Activated CD8-positive, alpha-beta memory T cell treated with anti-CD3 and anti-CD28 coated beads for 1 hour (primary cell): ENCODE measurements at places on chromosomes 12 and 14.
A peak's percentile ranks its signal among the peaks of the same experiment; 100 is the strongest.

GRCh38 chr14:29255692-29256091 is 489.1 kb downstream of the FOXG1 start:
- no peak for DNase-seq

GRCh38 chr12:59452746-59453145 is 143.1 kb upstream of the SLC16A7 start:
- DNase-seq, result no peak

GRCh38 chr12:102095677-102096263 is 24.1 kb downstream of the NUP37 start:
- no peak for DNase-seq

DNA sequence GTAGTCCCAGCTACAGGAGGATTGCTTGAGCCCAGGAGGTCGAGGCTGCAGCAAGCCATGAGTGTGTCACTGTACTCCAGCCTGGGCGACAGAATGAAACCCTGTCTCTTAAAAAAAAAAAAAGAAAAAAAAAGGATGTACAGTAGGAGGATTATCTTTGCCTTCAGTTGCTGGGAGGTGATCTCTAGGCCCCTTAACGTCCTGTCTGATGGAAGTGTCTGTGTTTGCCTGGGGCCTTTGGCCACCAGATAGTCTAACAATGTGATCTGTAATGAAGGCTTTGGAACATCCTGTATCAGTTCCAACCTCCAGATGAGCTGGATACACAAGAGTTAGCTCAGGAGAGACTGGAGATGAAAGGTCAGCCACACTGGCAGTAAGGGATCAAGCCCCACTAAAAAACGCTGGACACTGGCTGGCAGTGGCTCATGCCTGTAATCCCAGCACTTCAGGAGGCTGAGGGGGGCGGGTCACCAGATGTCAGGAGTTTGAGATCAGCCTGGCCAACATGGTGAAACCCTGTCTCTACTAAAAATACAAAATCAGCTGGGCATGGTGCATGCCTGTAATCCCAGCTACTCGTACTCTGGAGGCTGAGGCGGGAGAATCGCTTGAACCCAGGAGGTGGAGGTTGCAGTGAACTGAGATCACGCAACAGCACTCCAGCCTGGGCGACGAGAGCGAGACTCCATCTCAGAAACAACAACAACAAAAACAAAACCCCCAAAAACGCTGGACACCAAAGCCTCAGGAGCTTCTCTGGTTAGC is 19.0 kb upstream of the HNF1A start:
- no peak for DNase-seq

DNA sequence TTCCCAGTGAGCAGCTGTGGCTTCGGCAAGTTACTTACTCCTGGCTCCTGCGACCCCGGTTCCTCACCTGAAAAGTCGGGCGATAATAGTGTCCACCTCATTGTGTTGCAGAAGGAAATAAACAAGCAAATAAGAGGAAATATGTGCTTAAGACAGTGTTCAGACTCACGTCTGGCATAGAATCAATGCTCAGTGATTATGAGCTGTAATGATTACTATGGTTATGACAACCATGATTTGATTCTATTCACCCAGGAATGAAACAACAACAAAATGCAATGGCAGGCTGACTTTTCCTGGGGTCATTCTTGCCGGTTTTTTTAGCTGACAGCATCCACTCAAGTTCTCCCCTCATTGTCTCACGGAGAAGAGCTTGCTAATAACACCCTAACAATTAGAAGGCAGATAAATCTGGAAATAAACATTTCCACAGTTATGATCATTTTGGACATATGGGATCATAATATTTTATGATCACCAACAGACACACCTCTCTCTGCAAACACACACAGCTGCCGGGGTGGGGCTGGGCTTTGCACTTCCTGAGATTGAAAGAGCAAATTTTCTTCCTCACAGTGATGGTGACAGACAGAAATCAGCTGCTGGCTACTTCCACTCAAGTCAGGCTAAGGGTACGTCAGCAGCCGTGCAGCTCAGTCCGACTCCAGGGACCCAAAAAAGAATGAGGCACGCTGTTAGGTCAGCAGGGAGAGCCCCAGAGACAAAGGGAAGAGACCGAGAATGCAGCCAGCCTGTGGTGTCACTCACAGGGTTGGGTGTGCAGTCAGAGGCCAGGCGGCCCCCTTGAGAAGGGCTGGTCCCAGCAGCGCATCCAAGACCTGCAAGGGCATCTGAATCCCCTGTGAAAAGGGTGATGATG is 158.0 kb downstream of the RIMBP2 start:
- no peak for DNase-seq

- no peak for DNase-seq
Measured at GRCh38 chr12:88868050-88868449, 287.8 kb upstream of the KITLG start.

GRCh38 chr12:16003460-16003859 is 92.3 kb downstream of the DERA start:
- DNase-seq, result no peak

DNA sequence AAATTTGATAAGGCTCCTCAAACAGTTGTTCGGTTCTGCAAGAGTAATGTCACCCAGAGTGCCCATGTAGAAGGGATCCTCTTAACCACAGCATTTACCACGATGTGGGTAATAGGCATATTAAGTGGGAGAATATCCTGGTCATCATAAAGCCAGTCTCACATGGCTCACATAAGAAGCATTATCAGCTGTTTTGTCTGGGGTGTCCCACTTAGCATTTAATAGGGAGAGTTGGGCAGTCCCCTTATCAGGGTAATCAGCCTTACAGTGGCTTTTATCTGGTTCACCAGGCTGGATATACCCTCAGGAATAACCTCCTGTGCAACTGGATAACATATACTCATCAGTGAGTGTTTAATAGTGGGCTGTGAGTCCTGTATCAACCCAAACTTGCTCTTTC is 12.9 kb upstream of the TMEM263 start:
- no peak for DNase-seq

GRCh38 chr14:75578102-75578785 is at the start of gene FLVCR2:
Gene FLVCR2 (plus strand): TSS chr14:75578620. CDS start chr14:75578973, 353 bp downstream.
- DNase-seq, result no peak

GRCh38 chr12:3141339-3142321 is 64.5 kb downstream of the TSPAN9 start:
- DNase-seq, result no peak

GRCh38 chr14:20418501-20418909 is 5.2 kb upstream of the TEP1 start:
- DNase-seq, result no peak

DNA sequence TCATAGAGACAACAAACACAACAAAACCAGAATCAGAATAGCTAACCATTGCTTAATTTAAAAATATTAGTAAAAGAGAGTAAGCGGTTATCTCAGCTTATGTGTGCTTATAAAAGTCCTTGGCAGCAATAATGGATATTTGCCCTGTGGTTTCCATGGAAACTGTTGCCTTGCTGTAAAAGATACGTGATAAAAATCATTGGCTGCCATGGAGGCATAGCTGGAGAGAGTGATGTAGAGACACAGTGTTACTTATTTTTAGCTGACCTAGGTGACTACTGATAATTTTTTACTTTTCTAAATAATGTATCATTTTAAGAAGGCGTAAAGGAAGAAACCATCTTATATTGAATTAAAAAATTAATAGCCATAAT is 92.9 kb downstream of the ERC1 start:
- DNase-seq, result no peak

- DNase-seq, result no peak
Measured at GRCh38 chr14:63474111-63474510, 69.1 kb downstream of the PPP2R5E start.

- DNase-seq, result no peak
Measured at GRCh38 chr12:65946821-65947220, 122.5 kb downstream of the HMGA2 start.

- DNase-seq, result no peak
Measured at GRCh38 chr14:68921666-68922065, 57.4 kb downstream of the ACTN1 start.

GRCh38 chr14:93163564-93163963 is 21.1 kb downstream of the MOAP1 start:
- no peak for DNase-seq

DNA sequence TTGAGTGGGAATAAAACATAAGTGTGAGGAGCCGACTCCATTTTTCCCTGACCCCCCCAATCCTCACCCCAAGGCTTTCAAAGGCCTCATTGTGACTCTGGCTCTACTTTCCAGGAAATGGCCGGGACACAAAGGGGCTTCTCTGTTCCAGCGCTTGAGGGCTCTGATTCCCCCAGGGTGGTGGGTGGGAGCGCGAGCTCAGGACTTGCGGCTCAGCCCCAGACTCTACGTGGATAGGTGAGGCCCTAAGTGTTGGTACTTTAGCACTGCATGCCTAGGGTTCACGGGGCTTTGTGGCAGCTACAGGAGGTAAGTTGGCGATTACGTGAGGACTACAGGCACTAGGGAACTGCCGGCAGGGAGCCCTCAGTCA is 553 bp downstream of the CNPY2 start:
- no peak for DNase-seq

DNA sequence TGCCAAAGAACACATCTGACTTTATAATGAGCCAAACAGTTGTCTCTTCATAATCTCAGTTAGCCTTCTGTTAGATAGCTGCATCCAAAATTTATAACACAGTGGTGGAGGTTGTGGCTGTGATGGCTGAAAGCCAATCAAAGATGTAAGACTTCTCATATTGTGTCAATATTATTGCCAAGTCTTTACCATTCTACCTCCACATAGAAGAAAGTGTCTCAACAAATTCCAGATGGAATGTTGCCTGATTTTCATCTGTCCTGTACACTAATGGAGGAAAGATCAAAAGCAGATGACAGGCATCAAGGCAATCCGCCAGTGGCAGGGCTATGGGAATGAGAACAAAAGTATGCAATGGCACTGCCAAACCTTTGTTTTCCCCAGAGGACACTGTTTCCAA is 813.1 kb upstream of the NOVA1 start:
- no peak for DNase-seq

GRCh38 chr12:33589576-33590114 is 150.0 kb upstream of the SYT10 start:
- DNase-seq, result no peak

DNA sequence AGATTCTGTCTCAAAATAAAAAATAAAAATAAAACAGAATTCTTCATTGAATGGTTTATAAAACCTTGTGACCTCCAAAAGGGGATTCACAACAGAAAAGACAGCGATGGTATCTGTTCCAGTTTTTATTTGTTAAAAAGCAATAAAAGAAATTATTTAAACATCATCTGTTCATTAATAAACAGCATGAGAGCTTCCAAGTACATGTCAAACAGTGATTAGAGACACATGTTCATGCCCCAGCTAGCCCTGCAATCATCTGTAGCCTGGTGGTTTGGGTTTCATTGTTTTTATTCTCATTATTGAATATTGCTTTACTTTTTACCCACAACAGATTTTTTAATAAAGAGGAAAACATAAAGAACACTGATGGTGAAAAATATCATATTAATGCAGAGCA is 173.3 kb downstream of the ANO2 start:
- DNase-seq, result no peak

- DNase-seq, result no peak
Measured at GRCh38 chr12:52473768-52474167, at the start of gene KRT6C. Gene KRT6C (minus strand): TSS chr12:52473805. CDS start chr12:52473737, 68 bp downstream.

DNA sequence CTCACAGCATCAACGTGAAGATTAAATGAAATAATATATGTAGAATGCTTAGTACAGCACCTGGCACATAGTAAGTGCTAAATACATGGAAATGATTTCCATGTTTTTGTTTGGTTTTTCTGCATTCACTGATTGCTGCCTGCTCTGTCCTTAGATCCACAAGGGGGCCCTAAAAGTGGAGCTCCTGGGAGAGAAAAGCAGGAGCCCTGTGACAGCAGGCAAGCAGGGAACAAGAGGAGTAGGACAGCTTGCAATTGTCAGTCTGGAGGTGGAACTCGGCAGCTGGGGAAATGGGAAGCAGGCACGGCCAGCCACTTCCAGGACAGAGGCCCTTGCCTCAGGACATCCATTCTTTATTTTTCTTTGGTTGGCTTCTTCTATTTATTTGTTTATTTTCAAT is 292.9 kb downstream of the BMP4 start:
- DNase-seq, result no peak

GRCh38 chr14:38053666-38054065 is 154.0 kb upstream of the SSTR1 start:
- DNase-seq, result no peak

- no peak for DNase-seq
Measured at GRCh38 chr12:54357506-54358190, 6.6 kb downstream of the GPR84 start.

- DNase-seq, result peak; percentile 46
Measured at GRCh38 chr14:75542588-75543091, 20.4 kb downstream of the BATF start.

DNA sequence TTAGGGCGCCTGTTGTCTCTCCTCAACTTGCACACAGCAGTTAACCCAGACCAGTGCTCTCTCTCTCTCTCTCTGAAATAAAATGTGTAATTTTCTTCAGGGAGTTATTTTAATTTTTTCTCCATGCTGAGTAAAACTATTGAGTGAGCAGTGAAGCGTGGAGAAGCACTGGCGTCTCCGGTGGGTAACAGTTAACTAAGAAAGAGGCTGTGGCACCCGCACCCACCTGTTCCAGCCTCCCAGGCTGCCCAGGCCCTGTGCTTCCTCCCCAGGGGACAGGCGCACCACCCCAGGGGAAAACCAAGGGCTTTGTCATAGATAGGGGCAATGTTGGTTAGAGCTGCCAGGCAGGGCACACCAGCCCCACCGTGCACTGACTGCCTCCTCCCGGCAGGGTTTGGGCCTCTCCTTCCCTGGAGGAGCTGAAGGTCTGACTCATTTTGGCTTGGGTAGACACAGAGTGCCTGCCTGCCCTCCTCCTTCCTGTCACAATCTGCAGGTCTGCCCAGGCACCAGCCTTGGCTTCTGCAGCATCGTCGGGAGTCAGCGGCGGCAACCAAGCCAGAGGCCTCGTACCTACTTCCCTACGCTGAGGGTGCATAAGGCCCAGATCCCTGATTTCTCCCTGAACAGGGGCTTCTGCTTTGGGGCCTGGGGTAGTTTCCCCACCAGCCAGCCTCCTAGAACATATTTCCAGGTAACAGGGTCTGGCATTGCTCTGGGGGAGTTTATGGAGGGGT is 3.9 kb downstream of the HOXC5 start:
- DNase-seq, result no peak

DNA sequence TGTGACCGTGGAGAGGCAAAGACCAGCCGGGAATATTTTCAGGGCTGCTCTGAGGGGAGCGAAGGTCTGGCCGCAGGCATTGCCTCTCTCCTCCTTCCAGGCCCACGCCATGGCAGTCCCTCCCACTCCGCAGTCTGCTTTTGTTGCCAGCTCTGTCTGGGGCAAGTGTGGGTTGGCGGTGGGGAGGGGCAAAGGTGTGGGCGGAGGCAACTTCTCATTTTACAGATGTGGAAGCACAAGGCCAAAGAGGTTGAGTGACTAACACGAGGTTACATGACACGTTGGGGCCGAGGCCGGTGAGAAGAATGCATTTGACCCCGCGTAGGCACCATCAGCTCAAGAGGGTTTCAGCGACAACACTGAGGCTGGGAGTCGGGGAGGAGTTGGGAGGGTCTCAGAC is 6.1 kb upstream of the FAIM2 start:
- DNase-seq, result no peak

- no peak for DNase-seq
Measured at GRCh38 chr14:100142073-100143040, 17.1 kb downstream of the DEGS2 start.

- DNase-seq, result no peak
Measured at GRCh38 chr12:58500399-58500798, 419.9 kb downstream of the LRIG3 start.
